Activated CD4-positive, alpha-beta memory T cell treated with anti-CD3 and anti-CD28 coated beads for 36 hours (primary cell): ENCODE measurements at places on chromosomes 6 and 20.

GRCh38 chr6:82246802-82247504 is 591 bp downstream of the IBTK start:
- DNase-seq = peak; percentile 53

DNA sequence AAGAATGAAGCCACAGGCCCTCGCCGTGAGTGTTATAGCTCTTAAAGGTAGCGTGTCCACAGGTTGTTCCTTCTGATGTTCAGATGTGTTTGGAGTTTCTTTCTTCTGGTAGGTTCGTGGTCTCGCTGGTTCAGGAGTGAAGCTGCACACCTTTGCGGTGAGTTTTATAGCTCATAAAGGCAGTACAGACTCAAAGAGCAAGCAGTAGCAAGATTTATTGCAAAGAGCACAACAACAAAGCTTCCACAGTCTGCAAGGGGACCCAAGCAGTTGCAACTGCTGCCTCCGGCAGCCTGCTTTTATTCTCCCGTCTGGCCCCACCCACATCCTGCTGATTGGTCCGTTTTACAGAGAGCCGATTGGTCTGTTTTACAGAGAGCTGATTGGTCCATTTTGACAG is 5.2 kb downstream of the HIVEP1 start:
- DNase-seq = no peak

GRCh38 chr20:59124296-59125029 is 39.2 kb upstream of the ZNF831 start:
- DNase-seq = no peak

DNA sequence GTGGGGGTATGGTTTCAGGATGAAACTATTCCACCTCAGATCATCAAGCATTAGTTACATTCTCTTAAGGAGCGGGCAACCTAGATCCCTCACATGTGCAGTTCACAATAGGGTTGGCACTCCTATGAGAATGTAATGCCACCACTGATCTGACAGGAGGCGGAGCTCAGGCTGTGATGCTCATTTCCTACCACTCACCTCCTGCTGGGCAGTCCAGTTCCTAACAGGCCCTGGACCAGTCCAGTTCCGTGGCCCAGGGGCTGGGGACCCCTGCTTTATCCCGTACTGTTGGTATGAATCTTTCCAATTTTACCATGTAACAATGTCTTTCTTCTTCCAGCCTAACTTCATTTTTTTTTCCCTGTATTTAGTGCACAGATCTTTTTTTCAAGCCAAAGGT is 94.9 kb downstream of the OGFRL1 start:
- DNase-seq = no peak

DNA sequence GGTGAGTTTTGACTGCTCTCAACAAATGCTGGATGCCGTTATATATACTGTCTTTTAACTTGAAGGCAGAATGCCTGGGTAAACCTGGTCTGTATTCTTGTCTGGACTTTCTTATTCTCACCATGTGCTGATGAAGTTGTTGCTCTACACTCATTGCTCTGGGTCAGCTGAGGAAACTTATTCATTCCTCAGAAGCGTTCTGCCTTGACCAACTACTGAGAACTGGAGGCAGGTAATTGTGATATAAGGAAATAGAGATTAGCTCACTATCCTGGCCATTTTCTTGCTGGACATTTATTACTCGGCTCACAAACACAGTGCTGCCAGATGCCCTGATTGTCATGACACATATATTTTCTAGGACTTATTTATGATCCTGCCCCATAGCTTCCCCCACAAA is 103.6 kb downstream of the DNAH8 start:
- DNase-seq = no peak

DNA sequence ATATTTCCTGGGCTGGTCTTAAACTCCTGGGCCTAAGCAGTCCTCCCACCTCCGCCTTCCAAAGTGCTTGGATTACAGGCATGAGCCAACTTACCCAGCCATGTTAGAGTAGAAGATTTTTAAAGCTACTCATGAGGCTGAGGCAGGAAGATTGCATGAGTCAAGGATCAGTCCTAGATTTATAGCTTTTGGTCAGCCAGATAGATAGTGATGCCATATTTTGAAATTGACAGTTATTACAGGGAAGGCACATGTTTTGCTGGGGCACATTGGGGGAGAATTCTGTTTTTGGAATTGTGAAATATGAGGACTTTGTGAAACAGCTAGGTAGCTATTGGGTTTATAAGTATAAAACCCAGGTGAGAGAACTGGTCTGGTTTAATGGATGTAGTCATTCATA is 40.9 kb downstream of the DOP1A start:
- no peak for DNase-seq
